Activated CD8-positive, alpha-beta T cell treated with anti-CD3 and anti-CD28 coated beads, Interleukin-2, amount 10 ng/mL, durations not matched to agents 7 days and 5 days (primary cell): ENCODE measurements at places on chromosomes 6 and 20. TPM values are rescaled to one million over a fixed set of nuclear protein-coding genes. Genes with fewer than 3 reads are reported as not detected.

DNA sequence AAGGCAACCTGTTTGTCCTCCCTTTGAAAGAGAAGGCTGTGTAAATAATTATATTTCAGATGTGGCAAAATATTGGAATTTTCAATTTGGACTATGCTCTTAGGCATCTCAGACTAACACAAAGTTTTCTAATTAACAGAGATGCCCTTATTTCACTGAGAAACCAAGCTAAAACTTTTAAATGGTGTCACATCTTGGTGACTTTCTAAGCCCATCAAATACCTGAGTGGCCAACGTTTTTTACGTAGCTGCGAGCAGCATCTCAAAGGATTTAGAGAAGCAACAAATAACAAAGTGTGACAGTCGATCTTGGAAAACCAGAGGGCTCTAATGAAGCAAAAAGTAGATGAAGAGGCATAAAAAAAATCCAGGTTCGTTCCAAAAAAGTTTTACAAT is 3.4 kb upstream of the HEY2 start:
- no peak for DNase-seq

GRCh38 chr6:149331871-149332270 is 14.4 kb downstream of the TAB2 start:
- DNase-seq = no peak

ISM1 gene
- 3.7 TPM for total RNA-seq

DNA sequence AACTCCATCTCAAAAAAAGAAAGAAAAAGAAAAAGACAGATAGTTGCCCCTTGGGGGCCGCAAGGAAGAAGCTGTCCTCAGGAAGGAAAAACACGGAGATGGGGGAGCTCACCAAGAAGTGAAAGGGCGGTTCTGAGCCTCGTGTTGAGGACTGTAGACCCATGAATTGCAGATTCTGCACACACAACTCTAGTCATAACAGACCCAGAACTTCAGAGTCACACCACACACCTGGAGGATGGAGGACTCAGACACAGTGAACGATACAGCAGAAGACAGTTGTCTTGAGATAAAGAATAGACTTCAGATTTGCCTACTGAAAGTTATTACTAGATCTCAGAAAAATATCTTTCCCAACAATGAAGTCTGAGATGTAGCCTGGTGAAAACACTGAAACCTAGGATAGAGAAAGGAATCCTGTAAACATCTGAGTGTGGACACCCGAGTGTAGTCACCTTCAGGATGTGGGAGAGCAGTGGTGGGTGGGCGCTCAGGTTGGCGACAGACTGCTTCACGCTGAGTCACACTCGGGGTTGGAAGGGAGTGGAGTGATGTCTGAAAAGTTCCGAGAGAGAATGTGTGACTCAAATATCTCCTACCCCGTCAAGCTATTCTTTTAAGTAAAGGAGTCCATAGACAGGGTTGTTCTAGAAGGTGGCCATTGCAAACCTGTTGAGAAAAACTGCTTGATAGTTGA is 88.1 kb downstream of the MAP3K4 start:
- DNase-seq = no peak

SIRPD gene
- 0.23 TPM for total RNA-seq

ZNF391 gene
- total RNA-seq = 1.1 TPM

GRCh38 chr20:17859616-17860232 is 108.9 kb downstream of the SNX5 start:
- peak; percentile 73 for DNase-seq

DNA sequence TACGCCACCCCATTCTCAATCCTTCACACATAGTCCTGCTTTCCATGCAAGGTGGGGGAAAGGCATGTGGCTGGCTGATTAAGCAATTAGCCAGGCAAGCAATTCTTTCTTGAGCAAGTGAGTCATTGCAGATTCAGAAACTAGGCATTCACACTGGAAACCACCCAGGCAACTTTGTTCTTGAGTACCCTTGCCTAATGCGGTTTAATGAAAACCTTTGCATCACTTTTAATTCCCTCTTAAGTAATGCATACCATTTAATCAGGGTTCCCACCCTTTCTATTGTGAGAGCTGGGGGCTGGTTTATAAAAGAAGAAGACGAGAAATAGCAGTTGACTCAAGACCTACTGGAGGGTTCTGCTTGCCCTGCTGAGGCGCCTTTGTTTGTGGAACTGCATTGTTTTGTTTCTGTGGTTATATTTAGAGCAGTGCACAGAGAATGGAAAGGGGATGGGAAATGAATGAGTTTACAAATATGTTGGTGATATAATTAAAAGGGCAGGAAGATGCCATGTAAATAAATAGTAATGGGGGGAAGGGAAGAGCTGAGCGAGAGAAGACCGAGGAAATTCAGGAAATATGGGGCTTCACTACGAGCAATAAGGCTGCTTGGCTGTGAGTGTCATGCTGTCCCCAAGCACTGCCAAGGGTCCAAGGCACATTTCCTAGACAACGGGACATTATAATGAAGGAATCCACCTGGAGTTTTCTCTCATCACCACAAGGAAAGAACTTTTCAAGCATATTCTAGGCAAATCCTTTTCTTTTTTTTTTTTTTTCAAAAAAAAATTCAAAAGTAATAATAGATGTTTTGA is 48.8 kb upstream of the TSHZ2 start:
- DNase-seq = no peak

- DNase-seq = no peak
Measured at GRCh38 chr6:166584853-166585429, 1.5 kb downstream of the RAMACL start.

DNA sequence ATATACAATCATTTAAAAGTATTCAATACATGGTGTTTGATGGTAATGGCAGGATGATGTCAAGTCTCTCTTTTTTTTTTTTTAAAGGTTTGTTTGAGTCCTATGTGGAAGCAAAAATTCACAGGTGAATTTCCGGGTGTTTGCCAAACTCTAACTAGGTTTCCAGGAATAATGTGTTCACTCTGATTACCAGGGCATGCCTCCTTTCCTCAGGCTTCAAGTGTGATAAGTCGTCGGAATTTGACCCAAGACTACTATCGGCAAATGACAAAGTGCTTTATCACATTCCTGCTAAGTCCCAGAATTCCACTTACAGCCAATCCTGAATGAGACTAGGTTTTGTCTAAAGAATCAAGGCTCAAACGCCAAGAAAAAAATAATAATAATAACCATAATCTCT is 7.3 kb downstream of the OARD1 start:
- DNase-seq = no peak

GRCh38 chr6:127013865-127014264 is 104.6 kb upstream of the RSPO3 start:
- DNase-seq = no peak

TMEM217 gene
- 3.2 TPM for total RNA-seq

DNA sequence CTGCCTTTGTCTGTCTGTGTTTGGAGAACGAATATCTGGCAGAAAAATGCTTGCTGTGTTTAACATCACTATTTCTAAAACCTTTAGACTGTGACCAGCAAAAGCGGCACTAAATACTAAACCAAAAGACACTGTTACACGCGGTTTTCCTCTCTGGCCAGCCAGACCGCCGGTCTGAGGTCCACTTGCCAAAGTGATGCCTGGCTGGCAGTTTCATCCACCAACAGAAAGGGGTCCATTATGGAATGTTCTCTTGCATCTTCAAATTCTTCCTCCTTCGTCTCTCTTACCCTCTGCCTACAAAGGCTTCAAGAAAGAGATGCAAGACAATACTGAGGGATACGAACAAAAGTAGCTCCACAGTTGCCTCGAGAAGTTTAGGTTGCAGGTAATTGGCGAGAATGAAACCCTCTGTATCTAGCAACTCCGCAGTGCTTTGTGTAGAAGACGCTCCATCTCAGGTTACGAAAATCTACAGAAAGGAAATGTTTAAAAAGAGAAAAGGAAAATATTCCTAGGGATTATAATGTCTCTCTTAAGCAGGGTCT is 176.6 kb downstream of the TRIM27 start:
- DNase-seq = no peak

INSM1 gene
- not detected for total RNA-seq

- DNase-seq = no peak
Measured at GRCh38 chr6:120383681-120384080, 950.6 kb downstream of the TBC1D32 start.

TFAP2D gene
- total RNA-seq = not detected

- DNase-seq = no peak
Measured at GRCh38 chr6:160398674-160399271, 50.6 kb downstream of the SLC22A3 start.

RFX6 gene
- not detected for total RNA-seq

DNA sequence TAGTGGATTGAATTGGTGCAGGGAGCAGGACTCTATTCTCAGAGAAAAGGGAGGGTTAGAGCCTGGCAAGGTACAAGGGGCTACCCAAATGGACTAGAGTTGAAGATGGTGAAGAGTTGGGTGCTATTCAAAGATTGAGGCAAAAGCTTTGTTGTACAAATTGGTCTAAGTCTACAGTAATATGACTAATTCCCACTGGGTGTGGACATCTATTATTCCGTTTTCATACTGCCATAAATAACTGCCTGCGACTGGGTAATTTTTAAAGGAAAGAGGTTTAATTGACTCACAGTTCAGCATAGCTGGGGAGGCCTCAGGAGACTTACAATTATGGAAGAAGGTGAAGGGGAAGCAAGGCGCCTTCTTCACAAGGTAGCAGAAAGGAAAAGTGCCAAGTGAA is 266.3 kb downstream of the TPBG start:
- no peak for DNase-seq

COL19A1 gene
- not detected for total RNA-seq

DNA sequence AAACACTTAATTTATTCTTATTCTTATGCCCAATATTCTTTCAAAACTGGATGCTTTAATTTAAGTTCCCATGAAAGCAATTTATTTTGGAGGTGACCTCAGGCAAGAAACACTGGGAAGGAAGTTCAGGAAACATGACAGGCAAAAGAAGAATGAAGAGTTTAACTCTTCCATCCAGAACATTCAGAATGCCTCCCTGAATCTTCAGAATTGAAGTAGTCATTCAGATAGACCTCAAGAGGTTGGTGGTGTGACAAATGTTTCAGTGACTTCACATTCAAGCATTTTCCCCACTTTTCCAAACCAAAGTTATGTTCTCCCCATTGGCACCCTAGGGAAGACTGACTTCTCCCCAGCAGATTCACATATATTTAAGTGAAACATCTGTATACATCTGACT is 110.5 kb downstream of the HAO1 start:
- no peak for DNase-seq

- no peak for DNase-seq
Measured at GRCh38 chr20:23434521-23435313, 4.8 kb upstream of the CSTL1 start.

GRCh38 chr6:159520002-159520401 is 173.0 kb downstream of the SOD2 start:
- no peak for DNase-seq

ID1 gene
- 0.42 TPM for total RNA-seq

GRCh38 chr6:125196613-125197012 is 43.0 kb downstream of the TPD52L1 start:
- no peak for DNase-seq

DNA sequence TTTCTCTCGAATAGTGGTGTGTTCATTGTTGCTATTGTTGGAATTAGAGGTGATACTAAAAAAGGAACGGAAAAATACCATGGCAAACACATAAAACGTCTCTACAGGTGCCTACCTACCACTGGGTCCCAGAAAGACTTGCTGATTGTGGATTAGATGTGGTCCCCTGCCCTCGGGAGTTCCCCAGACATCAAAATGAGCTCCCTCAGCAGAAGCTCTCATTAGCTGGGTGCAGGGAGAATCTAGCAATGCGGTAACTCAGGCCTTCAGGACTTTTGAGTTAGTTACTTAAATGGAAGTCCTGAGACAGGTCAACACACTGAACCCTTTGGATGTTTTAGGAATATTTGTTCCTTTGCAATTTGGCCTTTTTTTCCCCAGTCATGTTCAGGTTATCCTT is 6.1 kb downstream of the IRF4 start:
- DNase-seq = no peak

DNA sequence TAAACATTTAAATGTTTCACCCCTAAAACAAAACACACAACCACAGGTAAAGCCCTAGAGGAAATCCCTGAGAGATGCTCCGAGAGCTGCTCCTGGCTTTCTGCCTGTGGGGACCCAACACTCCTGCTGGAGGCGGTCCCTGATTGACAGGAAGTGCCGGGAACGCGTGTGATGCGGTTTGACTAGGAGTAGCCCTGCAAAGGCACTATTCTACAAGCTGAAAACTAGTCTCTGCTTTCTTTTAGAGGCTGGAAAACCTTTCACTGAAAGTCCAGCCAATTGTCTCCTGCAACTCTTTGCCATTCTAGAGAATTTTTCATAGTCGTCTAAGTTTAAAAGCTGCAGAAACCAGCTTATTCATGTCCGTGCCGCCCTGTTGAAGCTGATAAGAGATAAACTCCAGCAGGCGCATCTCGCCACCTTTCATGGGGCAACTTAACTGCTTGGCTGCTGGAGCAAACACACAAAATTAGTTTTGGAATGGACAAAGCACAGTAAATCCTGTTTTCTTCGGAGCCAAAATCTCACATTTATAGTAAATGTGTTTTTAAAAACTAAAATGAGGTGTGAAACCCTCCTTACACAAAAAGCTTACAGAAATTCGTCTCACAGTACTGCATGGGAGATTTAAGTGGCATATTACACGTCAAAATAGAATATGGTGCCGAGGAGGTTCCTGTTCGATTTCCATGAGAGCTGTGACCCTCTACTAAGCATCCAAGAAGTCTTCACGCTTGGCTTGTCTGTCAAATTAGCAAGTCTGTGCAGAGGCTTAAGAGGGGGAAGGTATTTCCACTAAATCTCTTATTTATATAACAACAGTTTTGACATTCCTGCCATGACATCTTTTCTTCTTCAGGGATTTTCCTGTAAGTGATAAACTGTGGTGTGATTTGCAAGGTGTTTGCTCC is 46.9 kb downstream of the DACT2 start:
- no peak for DNase-seq

FAM209B gene
- total RNA-seq = 1.1 TPM

RGS17 gene
- total RNA-seq = not detected

GRCh38 chr20:53570446-53571276 is 23.0 kb downstream of the ZNF217 start:
- DNase-seq = no peak

GRCh38 chr20:44174996-44175765 is 11.8 kb downstream of the JPH2 start:
- no peak for DNase-seq

DNA sequence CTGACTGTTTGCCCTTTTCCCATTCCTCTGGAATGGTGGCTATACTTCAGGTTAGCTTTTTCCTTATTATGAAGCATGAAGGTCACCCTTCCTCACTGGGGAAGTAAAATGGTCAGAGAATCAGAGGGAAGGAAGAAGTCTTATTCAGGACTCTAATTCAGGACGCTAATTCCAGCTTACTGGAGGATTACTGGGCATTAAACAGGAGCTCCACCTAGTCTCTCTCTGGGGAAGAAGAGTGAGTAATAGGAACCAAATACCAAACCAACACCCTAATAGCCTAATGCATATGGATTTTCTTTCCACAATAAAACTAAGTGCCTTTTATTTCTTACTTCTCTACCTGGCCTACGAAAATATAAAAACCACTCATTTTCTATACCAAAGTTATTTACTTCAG is 10.1 kb downstream of the CRISP1 start:
- DNase-seq = no peak

DNA sequence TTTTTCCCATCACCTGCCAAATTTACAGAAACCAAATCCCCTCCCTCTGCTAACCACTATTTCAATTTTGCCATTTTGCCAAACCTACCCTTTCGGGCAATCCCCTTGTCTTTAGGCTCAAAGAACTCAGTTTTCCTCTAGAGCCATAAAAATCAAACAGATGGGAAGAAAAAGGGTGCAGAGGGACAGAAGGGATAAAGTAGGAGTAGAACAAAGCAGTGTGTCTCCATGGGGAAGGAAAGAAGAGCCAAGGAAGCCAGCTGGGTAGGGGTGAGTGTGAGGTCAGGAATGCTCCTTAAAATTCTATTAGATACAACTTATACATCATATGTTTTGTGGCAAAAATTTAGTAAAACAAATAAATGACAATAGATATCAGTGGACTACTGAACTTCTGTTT is 316.5 kb downstream of the BTBD9 start:
- no peak for DNase-seq

HCK gene
- total RNA-seq = not detected
